Activated naive CD4-positive, alpha-beta T cell (primary cell): ENCODE measurements at places on chromosomes 3 and 15.

DNA sequence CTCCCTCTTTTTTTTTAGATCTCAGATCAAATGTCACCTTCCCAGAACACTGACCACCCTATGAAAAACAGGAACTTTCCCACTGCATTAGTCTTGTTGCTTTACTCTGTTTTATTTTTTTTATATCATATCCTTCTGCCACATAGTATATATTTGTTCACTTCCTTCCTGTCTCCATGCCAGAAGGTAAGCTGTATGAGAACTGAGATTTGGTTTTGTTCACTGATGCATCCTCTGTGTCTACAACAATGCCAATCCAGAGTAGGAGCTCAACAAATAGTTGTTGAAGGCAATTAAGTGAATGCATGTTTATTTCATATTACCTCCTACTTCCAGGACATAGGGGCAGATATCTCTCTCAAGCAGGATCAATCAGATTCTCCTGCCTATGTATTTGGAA is 114.4 kb downstream of the TPRG1 start:
- DNase-seq, result no peak

GRCh38 chr3:119181765-119182164 is 8.4 kb downstream of the UPK1B start:
- DNase-seq, result no peak

GRCh38 chr3:103863381-103863780 is 1428.6 kb downstream of the ZPLD1 start:
- no peak for DNase-seq

DNA sequence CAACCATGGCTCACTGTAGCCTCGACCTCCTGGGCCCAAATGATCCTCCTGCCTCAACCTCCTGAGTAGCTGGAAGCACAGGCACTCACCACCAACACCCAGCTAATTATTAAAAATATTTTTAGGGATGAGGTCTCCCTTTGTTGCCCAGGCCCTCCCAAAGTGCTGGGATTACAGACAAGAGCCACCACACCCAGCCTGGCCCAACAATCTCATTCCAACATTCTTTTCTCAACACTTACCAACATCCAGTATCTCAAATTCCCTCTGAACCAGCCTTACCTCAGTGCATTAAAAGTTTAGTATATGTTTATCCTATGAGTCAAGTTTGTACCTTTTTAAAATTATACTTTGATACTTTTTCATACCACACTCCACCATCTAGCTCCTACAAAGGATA is 25.0 kb downstream of the ANXA2 start:
- DNase-seq, result no peak

GRCh38 chr15:43169888-43170287 is 15.3 kb upstream of the CCNDBP1 start:
- DNase-seq, result no peak

DNA sequence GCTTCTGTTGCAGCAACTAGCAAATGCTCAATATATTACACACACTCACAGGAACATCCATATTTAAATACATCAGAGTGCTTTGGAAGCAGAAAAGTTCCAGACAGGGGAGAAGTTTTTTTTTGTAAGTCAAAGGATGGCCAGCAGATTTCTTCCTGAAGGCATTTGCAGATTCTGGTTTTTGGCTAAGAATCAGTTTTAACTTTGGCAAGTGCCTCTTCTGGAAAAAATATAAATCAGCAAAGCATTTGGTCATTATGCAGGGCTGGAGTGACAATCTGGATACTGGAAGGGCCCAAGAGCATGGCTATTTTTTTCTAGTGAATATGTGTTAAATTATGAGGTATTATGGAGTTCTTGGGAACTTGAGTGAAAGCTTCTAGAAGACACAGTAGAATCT is 495.3 kb upstream of the ARPP21 start:
- DNase-seq, result no peak

DNA sequence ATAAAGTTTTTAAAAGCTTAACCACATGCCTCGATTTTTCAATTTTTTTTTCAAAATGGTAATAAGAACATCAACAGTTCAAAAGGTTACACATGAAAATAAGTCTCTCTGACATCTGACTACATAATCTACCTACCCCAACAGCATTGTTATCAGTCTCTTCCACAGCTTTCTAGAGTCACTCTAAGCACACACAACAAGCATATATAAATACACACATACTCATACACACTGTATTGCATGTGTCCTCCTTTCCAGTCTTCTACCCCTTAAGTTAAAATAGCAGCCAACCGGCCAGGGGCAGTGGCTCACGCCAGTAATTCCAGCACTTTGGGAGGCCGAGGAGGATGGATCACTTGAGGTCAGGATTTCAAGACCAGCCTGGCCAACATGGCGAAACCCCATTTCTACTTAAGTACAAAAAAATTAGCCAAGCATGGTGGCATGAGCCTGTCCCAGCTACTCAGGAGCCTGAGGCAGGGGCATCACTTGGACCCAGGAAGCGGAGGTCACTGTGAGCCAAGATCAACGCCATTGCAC is 12.2 kb downstream of the TBL1XR1 start:
- no peak for DNase-seq

GRCh38 chr3:35671483-35671882 is 32.2 kb downstream of the ARPP21 start:
- no peak for DNase-seq

DNA sequence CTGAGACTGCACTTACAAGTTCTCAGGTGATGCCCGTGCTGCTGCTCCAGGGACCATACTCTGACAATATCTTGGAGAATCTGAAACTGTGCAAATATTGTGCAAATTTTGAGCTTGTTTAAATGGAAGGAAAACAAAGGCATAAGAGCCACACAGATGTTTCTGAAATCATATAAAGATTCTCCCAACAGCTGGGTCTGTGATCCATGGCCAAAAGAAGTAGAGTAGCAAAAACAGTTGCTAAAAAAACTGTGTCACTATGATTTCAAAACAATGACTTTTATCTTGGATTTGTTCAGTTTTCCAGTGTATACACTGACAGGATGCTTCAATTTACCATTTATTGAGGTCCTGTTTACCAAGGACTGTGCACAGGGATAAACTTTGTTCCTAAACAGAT is 25.3 kb downstream of the NPTN start:
- DNase-seq, result no peak

GRCh38 chr3:123110282-123110975 is 43.6 kb downstream of the PDIA5 start:
- DNase-seq, result no peak

- no peak for DNase-seq
Measured at GRCh38 chr15:26166429-26166828, 303.3 kb upstream of the ATP10A start.

DNA sequence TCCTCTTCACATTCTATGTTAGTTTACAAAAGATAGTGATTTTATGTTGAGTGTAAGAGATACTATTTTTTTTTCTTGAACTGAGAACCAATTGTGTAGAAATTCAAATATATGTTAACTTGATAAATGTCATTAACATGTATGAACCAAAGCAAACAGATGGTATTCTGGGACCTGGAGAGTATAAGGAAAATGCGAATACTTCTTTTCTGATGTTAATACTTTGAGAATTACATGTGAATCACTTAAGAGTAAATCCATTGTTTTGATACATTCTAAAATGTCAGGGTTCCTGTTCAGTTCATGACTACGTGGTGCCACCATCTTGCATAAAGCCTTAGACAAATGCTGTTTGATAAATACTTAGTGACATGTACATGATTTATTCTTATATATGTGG is 541.3 kb downstream of the FGF12 start:
- DNase-seq, result no peak

DNA sequence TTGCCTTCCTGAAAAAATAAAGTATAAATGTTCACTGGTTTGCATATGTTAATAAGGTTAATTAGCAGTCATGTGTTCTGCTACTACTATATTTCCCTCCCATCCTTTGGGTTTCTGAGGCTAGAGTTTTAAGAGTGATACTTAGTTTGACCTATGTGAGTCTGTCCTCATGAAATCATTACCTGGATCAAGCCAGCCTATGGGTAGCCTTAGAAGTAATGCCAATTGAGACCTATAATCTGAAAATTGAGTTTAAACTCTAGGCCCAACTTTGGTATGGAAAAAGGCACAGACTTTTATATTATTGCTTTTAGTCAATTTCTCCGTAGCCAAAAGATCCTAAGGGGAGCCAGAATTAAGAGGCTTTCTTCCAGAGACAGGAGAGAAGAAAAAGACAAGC is 18.4 kb upstream of the SOX2 start:
- DNase-seq, result no peak

GRCh38 chr15:93073465-93073952 is 15.5 kb downstream of the RGMA start:
- DNase-seq, result no peak

- DNase-seq, result no peak
Measured at GRCh38 chr3:163490119-163490518, 1588.2 kb downstream of the SI start.

DNA sequence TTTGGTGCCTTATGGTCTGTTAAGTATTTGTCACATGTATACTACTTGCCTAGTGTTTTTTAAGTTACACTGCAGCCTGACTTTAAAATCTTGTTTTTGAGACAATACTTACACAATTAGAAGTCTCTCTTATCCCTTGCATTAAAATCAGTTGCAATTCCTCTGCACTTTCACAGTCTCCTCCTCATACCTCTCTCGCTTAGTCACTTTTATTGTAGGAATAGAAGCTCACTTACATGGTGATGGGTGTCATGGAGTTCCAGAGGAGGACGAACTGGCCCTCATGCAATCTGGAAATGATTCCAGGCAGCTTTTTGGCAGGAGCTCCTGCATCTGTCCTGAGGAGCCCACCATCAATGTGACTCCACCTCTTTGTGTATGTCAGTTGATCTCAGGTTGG is 238.4 kb upstream of the TBC1D5 start:
- no peak for DNase-seq

DNA sequence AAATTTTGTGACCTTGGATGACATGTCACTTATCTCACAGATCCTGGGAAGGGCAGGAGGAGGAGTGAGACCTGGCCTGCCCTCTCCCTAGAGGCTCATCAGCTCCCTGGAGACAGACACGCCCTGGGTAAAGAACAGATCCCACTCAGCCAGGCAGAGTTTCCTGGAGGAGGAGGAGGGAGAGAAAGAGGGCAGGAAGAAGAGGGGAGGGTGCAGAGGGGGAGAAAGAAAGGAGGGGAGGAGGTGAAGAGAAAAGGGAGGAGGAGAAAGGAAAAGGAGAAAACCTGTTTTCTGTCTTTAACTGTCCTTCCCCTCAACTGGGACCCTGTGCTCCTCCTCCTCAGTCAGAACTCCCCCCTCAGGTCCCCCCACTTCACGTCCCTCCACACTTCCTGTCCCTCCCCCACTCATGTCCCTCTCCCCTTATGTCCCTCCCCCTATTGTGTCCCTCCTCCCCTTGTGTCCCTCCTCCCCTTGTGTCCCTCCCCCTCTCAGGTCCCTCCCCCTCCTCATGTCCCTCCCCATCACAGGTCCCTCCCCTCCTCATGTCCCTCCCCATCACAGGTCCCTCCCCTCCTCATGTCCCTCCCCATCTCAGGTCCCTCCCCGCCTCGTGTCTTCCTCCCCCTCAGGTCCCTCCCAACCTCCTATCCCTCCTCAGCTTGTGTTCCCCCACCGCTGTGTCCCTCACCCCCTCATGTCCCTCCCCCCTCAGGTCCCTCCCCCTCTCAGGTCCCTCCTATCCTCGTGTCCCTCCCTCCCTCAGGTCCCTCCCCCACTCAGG is 52.3 kb upstream of the CGNL1 start:
- no peak for DNase-seq

- DNase-seq, result no peak
Measured at GRCh38 chr15:59999612-60000112, 4.4 kb upstream of the FOXB1 start.

DNA sequence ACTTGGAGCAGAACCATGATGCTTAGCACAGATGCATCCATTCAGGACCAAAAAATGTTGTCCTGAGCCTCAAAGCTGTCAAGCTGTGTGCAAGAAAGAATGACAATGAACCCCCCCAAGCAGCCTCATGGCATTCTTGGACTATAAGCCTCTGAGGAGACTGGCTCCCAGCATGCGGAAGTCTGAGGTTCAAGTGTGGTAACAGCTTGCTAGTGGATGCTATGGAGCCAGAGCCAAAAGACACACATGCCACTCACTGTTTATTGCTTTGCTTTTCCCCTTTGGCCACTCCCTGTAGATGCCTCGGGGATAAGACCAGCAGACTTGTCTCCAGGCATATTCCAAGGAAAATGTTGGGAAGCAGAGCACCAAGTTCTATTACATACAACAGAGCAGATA is 38.2 kb upstream of the SNRK start:
- no peak for DNase-seq

DNA sequence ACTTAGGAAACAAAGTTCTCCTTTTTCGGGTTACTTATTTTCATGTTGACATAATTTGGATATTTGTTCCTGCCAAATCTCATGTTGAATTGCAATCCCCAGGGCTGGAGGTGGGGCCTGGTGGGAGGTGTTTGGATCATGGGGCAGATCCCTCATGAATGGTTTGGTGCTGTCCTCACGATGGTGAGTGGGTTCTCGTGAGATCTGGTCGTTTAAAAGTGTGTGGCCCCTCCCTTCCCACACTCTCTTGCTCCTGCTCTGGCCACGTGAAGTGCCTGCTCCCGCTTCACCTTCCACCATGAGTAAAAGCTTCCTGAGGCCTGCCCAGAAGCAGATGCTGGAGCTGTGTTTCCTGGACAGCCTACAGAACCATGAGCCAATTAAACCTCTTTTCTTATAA is 43.7 kb upstream of the MCF2L2 start:
- DNase-seq, result no peak

DNA sequence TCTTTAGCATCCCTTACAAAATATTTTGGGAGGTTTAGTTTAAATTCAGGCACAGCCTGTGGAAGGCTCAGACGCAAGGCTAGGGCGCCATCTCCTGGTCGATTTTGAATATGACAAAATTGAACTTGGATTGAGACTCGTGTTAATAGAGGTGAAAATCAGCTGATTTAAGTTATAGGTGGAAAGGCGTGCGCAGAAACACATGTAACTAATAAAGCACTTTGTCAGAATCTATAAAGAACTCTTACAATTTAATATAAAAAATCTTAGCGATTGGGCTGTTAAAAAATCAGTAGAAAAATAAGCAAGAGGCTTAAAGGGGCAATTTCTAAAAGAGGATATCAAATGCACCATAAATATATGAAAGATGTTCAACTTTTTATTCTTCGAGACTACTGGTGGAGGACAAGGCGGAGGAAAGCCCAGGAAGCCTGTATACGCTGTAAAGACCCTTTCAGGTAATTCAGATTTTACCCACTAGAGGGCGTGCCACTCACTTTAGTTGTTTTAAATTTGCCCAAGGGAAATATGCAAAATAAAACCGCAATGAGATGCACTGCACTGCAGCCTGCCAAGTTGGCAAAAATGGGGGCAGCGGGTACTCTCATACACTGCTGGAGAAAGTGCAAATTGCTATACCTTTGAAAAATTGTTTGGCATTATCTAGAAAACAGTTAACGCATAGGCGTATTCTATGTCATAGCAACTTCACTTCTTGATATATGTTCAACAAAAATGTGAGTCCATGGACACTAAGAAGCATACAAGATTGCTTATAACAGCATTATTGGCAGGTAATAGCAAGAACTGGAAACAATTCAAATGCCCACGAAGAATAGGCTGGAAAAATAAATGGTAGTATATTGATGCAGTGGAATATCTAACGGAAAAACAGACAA is 64.7 kb downstream of the SLC30A4 start:
- DNase-seq, result peak; percentile 37

- no peak for DNase-seq
Measured at GRCh38 chr3:58429657-58430056, 4.0 kb downstream of the PDHB start.
